ENCODE measurements at places on chromosomes 11 and 22.
A peak's percentile ranks its signal among the peaks of the same experiment; 100 is the strongest.

DNA sequence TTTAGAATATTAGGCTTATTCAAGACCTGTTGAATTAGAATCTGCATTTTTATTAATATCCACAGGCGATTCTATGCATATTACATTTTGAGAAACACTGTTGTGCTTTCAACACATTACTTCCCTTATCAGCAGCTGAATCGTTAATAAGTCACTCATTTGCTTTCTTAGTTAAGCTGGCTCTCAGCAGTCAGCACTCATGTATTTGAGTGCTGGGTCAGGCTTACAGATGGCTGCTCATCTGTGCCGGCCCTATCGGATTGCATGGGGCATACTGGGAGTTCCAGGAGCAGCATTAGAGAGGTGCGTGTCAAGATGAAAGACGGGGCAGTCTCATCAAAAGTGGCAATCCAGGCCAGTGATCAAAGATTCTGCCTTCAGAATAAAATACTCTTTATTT is 10.8 kb upstream of the OR51L1 start:
- DNase-seq = no peak

DNA sequence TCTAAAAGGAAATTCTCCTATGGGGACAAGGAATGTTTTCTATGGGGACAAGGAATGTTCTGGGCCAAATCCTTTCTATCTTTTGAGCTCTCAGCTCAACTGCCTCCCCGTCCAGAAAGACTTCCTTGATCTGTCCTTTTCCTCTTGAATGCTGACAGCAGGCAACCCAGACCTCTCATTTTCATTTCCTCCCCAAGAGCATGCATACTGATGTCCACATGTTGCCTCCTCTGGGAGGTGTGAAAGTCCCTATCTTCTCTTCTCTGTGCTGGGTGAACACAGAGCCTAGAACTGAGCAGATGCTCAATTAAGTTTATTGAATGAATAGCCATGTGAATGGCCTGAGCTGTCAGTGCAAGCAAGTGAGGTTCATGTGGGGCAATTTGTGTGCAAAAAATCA is 331.9 kb upstream of the NARS2 start:
- no peak for DNase-seq

DNA sequence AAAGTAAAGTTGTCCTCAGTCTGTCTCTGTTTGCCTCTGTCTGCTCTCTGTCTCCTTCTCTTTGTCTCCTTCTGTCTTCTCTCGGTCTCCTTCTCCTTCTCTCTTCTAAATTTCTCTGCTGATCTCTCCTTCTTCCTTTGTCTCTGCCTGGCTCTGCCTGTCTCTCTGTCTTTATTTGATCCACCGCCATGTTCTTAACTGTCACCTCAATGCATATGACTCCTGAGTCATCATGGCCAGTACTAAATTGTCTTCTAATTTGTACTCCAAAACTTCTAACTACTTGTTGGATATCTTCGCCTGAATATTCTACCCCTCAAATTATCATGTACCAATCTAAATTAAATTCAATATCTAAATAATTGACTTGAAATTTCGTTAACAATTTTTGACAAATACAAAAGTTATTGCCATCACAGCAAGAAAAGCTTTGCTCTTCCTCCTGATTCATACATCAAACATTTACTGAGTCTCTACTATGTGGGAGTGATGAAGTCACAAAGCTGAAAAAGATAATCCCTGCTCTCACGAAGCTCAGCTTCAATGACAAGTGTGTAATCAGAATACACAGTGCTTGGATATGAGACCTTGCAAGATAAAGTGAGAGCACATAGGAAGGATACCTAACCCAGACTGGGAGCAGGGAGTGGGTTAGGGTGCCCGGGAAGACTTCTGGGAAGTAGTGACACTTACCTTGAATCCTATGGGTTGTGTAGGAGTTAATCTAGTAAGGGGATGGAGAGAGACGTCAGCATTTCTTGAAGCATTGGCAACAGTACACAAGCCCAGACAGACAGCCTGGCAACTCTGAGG is 193.0 kb downstream of the MAML2 start:
- DNase-seq = no peak

DNA sequence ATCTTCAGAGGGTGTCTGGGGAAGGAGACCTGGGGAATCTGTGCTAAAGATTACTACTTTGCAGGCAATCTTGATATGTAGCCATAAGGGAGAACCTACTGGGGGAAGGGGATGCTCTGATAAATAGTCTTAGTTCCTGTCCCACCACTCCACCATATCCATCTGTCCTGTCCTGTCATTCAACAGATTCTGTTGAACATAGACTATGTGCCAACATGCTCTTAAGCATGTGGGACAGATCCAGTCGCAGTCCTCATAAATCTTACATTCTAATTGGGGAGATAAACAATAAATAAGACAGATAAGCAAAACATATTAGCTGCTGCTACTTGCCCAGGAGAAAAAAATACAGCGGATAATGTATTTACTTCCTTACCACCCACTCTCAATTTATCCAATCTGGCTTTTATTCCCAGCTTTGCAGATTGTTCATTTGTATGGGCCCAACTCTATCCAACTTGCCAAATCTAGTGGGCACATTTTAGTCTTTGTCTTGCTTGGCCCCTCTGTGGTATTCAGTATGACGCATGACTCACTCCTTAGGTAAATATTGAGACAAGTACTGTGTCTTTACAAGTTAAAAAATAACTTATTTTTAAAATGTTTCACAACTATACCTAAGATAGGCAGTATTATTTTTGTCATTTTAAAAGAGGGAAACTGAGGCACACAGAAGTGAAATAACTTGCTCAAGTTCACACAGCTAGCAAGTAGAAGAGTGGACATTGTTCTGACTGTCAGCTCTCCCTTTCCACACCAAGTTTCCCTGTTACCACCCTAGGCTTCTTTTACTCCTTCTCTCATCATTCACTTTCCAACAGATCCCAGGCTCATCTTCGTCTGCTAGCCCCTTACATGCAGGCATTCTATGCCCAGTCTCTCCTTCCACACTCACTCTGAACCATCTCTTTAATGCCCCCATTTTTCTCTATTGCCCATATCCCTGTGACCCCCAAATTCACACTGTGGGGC is 133.6 kb upstream of the SESN3 start:
- DNase-seq = no peak

GRCh38 chr11:1162138-1162475 is 4.4 kb downstream of the MUC5AC start:
- no peak for DNase-seq

DNA sequence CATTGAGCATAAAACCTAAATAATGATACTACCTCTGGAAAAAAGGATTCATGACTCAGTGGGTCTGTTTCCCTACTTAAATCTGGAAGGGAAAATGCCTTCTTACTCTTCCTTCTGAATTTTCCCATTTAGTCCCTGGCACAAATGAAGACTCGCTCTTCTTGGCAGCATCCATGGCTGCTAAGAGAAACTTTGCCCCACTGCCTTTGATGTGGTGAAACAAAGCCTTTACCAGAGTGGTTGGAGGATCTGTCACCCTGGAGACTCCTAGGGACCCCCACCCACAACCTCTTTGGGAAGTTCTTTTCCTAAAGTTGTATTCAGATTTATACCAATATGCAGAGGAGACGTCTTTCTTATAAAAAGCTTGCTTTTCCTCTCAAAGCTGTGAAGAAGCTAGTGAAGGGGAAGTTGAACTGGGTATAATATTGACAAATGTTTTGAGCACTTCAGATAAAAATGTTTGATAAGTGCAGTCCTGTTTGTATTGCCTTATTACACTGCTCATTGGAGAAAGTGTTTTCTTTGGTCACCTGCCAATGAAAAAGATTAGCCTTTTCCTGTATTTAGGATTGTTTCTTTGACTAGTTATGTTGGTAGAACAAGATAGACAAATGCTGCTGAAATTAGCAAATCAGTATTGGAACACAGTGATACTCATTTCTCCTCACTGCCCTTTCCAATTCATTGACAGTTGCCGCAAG is 77.3 kb downstream of the ARFGAP2 start:
- no peak for DNase-seq

DNA sequence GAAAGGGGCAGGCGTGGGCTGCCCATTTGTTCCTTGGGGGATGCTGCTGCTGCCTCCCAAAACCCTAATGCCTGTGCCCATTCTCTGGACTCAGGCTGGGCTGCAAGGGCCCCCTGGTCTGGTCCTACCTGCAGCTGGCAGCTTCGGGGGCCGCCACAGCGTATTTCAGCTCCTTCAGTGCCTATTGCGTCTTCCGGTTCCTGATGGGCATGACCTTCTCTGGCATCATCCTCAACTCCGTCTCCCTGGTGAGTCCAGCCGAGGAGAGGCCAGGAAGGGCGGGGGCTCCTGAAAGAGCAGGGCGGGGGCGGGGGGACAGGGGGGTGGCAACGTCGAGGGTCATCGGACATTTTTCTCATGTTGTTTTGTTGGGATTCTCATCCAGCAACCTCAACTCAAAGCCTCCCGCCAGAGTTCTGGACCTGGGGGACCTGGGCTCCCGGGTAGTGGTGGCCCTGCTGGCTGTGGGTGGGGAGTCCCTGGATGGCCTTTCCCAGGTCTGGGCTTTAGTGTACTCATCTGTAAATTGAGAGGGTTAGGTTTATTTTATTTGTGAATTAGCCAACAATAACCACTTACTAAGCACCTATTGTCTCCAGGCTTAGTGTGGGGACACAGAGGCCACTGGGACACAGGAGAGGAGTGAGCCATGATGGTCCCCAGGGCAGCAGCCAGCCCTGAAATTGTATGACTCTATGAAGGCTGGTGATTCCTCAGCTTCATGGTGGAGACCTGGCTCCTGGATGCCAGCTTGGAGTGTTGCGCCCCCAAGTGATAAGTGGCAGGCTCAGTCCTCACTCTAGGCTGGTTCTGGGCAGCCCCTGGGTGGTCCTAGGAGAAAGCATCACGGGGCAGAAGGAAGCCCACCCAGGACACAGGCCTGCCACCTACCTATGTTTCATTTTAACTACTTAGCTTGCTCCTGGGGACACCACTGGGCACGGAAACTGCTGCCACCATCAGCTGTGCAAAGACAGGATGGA is 36.0 kb downstream of the CAPN1 start:
- no peak for DNase-seq

GRCh38 chr22:25762147-25762546 is 20.2 kb downstream of the MYO18B start:
- DNase-seq = peak; percentile 73

- DNase-seq = no peak
Observed at GRCh38 chr11:94948070-94948617, 25.2 kb downstream of the CWC15 start.

GRCh38 chr11:69666261-69666660 is 8.9 kb downstream of the LTO1 start:
- DNase-seq = no peak

DNA sequence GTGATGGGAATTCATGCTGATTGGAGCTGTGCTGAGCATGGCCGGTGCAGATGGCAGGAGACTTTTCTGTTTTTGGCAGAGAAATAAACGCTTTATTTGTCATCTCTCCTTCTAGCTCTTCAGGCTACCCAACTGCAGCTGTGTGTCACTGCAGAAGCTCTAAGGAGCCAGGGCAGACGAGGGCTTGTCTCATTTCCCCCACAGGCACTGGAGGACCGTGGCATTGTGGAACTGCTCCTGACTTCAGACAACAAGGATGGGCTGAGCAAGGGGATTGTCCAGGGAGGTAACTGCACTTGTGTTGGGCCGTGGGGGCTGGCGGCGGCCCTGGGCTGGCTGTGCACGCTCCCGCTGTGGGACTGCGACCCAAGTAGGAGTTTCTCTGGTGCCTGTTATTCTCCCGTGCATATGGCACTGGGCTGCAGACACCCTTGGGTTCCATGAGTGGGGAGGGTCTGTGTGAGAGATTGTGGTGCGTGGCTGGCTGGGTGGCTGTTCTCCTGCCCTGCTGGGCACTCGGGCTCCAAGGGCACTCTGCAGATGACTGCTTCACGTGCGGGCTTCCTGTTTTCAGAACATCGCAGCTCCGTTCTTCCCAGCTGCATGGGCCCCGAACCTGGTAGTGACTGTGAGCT is 27.2 kb downstream of the GLB1L2 start:
- no peak for DNase-seq

- DNase-seq = no peak
Observed at GRCh38 chr11:116263770-116264169, 509.0 kb downstream of the BUD13 start.

GRCh38 chr11:128240546-128240945 is 346.8 kb downstream of the ETS1 start:
- no peak for DNase-seq

DNA sequence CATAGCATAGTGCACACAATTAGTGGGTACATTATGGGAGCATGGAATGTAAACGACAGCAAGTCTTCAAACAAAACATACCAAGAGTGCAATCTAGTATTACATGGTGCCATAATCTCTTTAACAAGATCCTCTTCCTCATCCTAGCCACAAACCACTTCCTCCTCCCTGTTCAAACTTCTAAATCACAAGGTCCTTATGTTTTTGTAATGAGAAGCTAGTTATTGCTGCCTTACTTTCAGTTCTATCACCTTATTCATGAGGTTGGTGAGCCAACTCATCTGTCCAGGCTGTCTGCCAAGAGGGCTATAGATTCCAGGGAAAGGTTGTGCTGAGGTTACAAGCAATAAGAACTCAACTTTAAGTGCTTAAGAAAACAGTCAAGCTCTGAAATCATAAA is 195.4 kb upstream of the ARHGAP20 start:
- peak; percentile 30 for DNase-seq

- no peak for DNase-seq
Observed at GRCh38 chr11:44596525-44597276, 31.2 kb downstream of the CD82 start.

DNA sequence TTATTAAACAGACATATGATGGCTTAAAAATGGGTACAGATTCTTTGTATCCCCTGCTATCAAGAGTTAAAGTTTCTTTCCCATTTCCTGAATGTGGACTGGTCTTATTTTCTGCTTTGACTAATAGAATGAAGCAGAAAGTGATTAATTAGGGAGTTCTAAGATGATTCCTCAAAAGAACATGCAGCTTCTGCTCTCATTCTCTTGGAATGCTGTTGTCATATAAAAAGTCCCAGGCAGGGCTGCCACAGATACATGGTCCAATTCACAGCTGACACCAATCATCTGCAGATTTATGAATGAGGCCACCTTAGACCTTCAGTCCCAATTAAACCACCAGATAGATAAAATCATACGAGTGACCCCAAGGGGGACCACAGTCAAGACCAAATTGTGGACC is 844.5 kb upstream of the RAG2 start:
- DNase-seq = no peak

DNA sequence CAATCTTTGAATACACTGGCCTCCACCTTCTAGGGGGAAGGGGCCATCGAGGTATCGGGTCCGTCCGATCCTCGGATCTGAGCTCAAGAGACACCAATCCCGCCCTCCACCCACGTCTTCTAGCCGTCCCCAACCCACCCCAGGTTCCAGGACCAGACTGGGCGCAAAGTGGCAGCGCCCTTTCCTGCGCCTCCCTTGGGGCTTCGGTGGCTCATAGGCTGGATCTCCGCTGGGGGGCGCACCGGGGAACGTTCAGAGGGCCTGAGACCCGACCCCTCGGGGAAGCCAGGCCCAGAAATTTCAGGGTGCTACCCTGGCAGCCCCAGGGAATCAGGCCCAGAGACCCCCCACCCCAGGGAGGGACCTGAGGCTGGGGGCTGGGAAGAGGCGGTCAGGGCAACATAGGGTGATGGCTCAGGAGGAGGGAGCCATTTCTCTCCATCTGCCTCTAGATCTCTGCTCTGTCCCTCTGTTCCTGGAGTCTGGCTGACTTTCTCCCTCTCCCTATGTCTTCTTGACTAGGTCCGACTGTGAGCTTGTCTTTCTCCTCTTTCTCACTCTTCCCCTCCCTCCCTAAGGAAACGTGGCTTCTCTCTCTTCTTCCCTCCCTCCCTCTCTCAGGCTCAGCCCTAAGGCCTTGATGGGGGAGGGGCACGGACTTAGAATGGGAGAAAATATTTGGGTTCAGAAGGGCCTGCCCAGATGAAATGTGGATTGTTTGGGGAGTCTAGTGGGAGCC is 1.1 kb downstream of the CREB3L1 start:
- DNase-seq = peak; percentile 39

Measured in hematopoietic multipotent progenitor cell treated with erythropoietin and hydrocortisone succinate and interleukin-3 and kit ligand, for 8 days (in vitro differentiated cells).